ENCODE measurements at places on chromosomes 6 and 20.
A peak's percentile ranks its signal among the peaks of the same experiment; 100 is the strongest.

GRCh38 chr6:38355519-38355918, 284.2 kb downstream of the BTBD9 start:
- no peak for DNase-seq

DNA sequence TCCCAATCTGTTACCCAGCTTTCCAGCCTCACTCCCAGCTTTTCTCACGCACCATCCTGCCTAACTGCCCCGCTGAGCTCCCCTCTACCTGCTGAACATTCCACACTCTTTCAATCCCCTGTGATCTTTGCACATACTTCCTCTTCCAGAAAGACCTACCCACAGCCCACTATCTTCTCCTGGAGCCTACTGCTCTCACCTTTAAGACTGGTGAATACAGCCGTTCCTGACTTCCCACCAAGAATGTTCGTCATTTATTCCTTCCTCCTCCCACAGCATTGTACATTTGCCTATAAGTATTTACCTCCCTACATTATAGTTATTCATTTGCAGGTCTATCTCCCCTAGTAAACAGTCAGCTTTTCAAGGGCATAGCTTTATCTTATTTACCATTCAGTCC, 61.9 kb upstream of the MBOAT1 start:
- DNase-seq, result no peak

- DNase-seq, result no peak
Measured at GRCh38 chr20:50054231-50054547, 58.8 kb downstream of the UBE2V1 start.

GRCh38 chr20:41616228-41616627, 1.9 kb downstream of the CHD6 start:
- no peak for DNase-seq

DNA sequence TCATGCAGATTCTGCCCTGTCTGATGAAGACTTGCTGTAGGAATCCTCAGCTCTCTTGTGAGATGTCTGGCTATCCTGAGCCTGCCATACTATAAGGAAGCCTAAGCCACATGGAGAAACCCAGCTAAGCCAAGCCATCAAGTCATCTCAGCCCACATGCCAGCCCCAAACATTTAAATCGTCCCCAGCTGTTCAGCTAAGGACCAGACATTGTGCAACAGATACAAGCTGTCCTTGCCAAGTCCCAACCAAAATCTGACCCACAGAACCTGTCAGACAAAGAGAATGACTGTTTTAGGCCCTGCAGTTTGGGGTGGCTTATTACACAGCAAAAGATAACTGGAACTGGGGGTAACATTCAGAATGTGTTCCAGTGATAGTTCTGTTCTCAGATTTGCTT, 36.8 kb upstream of the FOXC1 start:
- DNase-seq, result no peak

GRCh38 chr6:29211488-29211887, 40.8 kb downstream of the OR2J2 start:
- DNase-seq, result no peak

GRCh38 chr20:8652396-8652795, 416.5 kb upstream of the PLCB4 start:
- no peak for DNase-seq

GRCh38 chr20:25750765-25751696, 54.4 kb upstream of the ZNF337 start:
- peak; percentile 67 for DNase-seq

DNA sequence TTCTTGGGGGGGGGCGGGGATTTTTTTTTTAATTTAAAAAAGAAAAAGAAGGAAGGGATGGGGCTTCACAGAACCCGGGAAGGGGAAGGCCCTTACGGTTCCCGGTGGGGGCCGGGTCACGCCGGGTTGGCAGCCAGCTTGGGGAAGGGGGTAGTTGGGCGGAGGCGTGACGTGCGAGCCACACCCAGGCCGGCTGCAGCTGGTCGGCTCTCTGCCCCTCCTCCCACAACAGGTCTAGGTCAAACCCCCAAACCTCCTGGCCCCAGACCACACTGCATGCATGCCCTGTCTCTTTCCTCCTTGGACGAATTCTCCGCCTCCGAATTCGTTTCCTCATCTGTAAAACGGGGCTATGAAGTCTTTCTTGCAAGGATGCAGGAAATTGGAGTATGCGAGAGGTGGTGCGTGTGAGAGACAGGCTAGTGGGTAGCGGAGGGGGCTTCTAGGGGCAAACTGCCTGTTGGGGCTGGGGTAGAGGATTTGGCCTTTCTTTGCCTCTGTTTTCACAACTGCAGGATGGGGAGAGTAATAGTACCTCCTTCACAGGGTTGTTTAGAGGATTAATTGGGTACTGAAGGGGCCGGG, 828 bp downstream of the HCK start:
- no peak for DNase-seq

DNA sequence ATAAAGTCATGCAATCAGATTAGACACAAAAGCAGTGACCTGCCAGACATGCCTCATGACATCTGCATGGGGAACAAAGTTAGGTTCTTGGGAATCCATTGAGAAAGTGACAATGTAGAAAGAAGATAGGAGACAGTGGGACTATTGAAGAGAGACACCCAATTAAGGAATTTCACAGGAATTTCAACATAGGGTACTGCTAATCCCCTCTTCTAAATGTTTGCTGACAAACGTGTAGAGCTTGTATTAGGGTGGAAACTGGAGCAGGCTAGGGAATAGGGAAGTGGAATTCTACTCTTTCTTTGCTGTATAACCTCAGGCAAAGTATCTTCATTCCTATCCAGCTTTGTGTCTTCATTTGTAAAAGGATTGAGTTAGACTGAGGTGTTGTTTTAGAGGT, 409.4 kb upstream of the SASH1 start:
- DNase-seq, result no peak

DNA sequence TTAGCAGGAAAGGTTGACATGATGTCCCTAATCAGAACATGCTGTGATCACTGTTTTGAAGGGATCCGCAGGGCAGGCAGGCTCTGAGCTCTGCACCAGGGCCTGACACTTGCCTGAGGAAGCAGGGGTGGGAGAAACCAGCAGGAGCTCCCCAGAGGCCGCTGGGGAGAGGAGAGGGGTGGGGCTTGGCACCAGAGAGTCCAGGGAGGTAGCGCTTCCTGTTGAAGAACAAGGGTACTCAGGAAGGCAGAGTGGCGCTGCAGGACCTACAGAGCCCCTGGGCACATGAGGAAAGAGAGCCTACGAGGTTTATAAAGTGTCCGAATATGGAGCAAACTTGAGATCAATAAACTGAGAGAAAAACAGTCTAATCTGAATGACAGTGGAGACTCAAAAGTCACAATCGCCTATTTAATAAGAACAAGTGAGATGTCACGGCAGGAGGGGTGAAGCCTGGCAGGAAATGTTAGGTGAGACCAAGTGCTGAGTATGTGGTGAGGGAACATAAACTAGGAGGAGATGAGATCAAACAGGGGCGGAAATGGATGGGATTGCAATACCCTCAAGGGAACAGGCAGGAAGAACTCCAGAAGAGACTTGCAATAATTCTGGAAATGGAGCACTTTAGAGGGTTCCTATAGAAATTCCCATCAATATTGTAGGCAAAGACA, 5.8 kb upstream of the TBXT start:
- no peak for DNase-seq

GRCh38 chr6:144181639-144182038, 31.3 kb downstream of the STX11 start:
- no peak for DNase-seq

DNA sequence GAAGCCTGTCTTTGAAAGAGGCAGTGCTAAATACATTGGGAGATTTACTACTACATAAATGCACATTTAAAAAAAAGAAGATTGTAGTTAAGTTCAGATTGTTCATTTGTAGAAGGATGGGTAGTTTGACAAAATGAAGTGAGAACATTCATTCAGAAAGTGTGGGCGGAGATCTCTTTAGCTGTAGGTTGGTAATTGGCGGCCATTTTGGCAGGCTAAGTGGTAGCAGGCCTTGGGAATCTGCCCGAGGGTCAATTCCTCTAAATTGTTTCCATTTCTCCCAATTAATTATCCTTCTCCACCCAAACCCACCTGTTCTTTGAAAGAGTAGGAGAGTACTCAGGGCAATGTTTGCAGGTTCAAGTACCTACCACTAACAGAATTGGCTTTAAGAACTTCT, 17.9 kb downstream of the SOX4 start:
- no peak for DNase-seq

DNA sequence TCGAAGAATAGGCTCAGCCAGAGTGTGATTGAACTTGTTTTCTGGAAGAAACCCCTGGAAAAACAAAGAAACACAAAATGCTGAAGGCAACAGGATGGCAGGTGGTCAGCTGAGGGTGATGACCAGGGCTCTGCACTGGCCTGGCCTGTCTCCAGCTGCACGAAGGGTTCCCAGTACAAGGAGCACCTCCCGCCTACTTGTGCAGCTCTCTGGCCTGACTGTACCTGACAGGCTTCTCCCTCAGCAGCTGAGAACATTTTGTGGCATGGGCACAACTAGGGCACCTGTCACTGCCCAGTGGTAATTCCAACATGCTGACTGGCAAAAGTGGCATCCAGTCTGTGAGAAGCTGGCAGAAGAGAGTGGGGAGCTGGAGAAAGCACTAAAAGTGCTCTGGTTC, 38.8 kb upstream of the EMILIN3 start:
- DNase-seq, result no peak

Data from stimulated activated effector memory CD8-positive, alpha-beta T cell treated with anti-CD3 and anti-CD28 coated beads, Interleukin-12 subunit alpha, Interleukin-12 subunit beta, amount 100 ng/mL, for 72 hours (primary cell).